ENCODE measurements at places on chromosomes 6 and 20.

DNA sequence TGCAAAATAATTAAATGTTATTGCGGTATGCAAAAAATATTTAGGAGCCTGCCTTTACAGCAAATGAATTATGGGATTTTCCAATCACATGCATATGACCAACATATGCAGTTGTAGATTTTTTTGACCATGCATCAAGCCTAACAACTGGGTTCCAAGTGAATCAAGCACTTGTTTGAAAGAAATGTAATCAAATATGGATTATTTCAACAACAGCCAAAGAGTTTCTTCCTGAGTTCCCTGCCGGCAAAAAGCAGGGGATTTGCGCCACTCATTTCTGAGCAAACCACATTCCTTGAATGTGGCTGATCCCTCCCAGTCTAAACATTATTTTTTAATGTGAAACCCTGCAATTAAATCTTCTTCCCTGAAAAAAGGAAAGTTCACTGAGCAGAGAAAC, 100.1 kb upstream of the ADTRP start:
- DNase-seq: no peak

DNA sequence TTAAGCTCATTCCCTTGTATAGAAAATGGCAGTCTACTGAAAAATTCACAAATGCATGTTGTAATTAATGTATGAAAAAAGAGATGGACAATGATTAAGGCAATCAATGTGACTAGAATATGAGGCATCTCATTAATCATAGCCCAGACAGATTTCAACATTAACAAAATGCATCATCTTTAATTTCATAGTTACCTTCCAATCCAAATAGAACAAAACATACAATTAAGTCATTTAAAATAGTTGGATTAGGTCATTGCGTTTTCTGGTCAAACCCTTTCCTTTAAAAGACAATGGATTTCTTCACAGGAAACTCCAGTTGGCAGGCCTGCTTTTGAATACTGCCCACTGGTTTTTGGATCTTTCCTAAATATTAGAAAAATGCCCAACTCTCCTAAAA, 203.9 kb downstream of the HAO1 start:
- peak; percentile 65 for DNase-seq

- no peak for DNase-seq
Observed at GRCh38 chr20:37280403-37280802, 9.1 kb upstream of the MANBAL start.

DNA sequence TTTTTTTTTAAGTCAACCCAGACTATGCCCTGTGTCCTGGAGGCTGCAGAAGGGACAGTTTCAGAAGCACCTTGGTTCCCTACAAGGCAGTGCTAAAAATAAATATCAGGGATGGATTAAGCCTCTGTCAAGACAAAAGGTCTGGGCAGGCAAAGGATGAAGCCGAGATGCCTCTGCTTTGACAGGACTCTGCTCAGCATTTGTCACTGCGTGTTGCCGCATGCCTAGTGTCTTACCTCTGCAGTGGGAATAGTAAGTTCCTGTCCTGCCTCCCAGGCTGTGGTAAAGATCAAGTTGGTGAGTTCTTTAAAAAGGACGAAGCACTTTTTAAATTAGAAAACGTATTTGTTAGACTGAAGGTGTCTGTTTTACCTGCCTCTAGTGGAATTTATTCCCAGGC, 15.1 kb downstream of the AAR2 start:
- DNase-seq: no peak

DNA sequence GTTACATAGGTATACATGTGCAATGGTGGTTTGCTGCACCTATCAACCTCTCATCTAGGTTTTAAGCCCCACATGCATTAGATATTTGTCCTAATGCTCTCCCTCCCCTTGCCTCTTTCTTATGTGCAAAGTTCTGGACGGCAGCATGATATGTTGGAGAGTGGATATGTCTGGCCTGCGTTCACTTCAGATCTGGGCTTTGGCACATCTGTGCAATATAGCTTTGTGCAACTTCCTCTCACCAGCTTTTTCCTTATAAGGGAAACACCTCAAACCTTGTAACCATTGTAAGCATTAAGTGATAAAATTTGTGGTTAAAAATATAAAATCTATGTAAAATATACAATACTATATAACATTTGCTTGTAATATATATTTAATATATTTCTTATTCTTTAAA, 288.0 kb downstream of the PHACTR1 start:
- no peak for DNase-seq

DNA sequence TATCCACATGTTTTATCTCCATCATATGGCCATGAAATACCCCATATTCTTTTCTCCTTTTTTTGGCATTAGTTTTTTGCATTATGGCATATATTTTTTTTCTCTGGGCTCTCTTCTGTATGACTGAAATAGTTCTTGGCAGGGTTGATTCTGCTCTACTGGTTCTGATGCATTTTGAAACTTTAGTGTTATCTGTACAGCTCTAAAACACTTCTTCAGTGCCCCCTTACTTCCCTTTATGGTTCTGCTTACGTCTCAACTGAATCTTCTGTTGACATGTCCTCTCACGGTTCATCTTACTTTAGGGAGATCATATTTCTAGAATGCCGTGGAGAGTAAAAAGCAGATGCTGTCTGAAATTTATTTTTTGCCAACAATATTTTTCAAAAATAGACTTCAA, 23.2 kb upstream of the TXNDC5 start:
- no peak for DNase-seq

GRCh38 chr20:60036746-60037499, 78.7 kb downstream of the CDH26 start:
- no peak for DNase-seq

GRCh38 chr6:18551228-18551627, 164.1 kb downstream of the RNF144B start:
- DNase-seq: peak; percentile 44

DNA sequence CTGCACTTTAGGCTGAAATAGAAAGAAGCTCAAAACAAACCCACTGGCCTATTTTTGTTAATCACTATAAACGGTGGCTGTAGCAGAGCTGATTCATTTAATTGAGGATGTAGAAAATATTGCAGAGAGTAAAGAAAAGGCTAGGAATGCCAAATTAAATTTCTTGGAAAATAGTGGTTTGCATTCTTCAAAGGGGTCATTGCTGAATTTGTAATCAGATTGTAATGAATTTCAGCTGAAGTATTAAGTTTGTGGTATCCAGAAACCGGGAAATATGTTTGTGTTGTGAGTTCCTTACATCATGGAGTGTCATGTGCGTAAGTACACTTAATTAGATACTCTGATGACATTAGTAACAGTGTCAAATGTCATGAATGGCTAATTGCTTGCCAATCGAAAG, 203.0 kb downstream of the SAMD5 start:
- DNase-seq: no peak

GRCh38 chr6:16183187-16183664, 54.3 kb downstream of the MYLIP start:
- peak; percentile 32 for DNase-seq

GRCh38 chr6:141167945-141168344, 964.8 kb upstream of the GJE1 start:
- no peak for DNase-seq

- no peak for DNase-seq
Observed at GRCh38 chr20:8490076-8490830, 358.2 kb downstream of the PLCB1 start.

DNA sequence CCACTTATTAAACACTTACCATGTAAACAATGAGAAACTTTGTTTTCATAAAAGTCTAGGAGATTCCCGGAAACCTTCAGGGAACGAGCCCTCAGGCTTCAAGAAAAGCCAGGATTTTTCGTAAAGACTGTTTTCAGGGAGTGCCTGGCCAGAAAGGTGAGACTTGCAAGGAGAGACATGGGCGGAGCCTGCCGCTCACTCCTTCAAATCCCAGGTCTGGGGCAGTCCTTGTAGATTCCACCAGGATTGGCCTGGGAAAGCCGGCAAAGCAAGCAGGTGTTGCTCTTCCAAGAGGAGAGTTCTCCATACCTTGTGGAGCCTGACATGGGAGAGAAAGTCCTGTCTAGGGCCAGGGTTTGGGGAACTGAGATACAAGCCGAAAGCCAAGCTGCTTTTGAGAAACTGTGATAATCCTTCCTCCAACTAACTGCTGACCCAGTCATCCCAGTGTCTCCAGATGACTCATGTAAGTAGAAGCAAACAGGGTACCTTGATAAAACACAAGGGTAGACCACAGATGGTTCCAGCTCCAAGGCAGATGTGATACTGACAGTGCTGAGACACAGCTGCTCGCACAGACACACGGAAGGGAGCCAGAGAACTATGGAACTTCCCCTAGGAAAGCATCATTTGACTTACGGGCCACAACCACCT, 69.4 kb upstream of the NAA20 start:
- peak; percentile 9 for DNase-seq

DNA sequence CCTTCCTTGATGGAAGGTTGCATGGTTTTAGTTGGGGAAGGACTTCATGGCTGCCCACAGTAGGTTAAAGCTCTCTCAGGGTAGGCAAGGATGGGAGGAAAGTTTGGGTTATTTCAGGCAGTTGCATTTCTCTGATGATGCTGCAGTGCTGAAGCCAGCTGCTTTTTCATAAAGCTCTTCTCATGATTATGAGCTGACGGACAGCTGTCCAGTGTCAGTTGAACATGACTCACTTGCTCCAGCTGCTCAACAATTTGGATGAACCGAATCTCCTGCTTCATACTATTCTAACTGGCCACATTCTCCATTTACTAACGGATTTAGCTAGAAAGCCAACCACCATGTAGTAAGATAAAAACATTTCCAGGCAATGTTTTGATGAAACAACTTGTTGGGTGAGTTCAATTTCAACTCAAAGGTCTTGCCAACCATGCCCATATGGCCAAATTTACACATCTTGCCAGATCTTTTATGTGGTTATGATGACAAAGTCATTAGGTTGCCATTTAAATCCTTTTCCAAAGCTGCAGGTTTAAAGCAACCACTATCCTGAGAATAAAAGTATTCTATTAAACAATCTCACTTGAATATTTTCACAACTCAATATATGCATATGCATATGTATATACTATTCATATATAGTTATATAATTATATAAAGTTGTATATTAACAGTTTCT, 125.9 kb downstream of the HS3ST5 start:
- DNase-seq: no peak

- no peak for DNase-seq
Observed at GRCh38 chr6:77094821-77095220, 368.5 kb downstream of the HTR1B start.

- no peak for DNase-seq
Observed at GRCh38 chr6:16322666-16323312, 84.4 kb downstream of the GMPR start.

GRCh38 chr6:118535176-118535844, 12.8 kb upstream of the PLN start:
- no peak for DNase-seq

- no peak for DNase-seq
Observed at GRCh38 chr6:139625081-139625939, 250.9 kb upstream of the CITED2 start.

- DNase-seq: peak; percentile 24
Observed at GRCh38 chr6:110217266-110217665, 37.0 kb downstream of the CDC40 start.

- DNase-seq: no peak
Observed at GRCh38 chr6:143562143-143562542, 50.6 kb upstream of the FUCA2 start.

DNA sequence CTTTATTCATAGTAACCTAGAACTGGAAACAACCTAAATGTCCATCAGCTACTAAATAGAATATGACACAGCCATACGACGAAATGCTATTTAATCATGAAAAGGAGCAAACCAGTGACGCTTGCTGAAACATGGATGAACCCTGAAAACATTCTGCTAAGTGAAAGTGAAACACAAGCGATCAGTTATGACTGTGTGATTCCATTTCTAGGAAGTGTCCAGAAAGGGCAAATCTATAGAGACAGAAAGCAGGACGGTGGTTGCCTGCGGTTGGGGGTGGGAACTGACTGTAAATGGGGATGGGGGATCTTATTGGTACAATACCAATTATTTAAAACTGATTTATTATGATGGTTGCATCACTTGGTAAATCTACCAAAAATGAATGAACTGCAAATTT, 126.8 kb downstream of the IPCEF1 start:
- no peak for DNase-seq

DNA sequence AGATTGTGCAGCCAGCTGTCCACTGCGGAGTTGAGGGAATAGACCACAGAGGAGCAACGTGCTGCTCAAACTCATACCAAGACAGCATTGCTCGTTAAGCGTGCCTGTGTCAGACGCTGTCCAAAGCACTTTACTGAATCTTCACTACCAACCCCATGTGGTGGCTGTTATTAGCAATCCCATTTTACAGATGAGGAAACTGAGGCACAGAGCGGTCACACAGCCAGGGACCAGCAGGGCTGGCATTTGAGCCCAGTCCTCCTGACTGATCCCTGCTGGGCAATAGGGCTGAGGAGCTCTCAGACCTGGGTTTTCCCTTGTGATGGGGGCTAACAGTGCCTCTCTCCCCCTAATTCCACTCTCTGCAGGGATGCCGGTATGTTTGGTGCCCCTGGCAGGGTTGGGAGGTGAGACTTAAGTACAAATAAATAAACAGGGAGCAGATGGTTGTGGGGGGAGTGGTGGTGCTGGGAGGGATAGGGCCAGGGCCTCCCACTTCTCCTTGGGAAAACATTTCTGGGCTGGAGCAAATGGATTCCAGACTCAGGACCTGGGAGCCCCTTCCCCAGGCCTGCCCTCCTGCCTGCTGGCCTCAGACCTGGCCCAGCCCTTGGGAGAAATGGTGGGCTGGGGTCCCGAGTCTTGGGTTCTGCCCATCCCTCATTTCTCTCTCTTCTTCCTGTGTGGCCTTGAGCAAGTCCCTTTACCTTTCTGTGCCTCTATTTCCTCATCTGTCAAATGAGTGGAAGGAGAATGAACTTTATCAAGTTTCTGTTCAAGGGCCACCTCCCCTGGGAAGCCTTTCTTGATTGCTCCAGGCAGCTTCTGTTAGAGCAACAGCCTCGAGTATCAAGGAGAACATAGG, 17.7 kb downstream of the SRXN1 start:
- DNase-seq: no peak

GRCh38 chr6:53335224-53335994, 13.3 kb downstream of the ELOVL5 start:
- no peak for DNase-seq

DNA sequence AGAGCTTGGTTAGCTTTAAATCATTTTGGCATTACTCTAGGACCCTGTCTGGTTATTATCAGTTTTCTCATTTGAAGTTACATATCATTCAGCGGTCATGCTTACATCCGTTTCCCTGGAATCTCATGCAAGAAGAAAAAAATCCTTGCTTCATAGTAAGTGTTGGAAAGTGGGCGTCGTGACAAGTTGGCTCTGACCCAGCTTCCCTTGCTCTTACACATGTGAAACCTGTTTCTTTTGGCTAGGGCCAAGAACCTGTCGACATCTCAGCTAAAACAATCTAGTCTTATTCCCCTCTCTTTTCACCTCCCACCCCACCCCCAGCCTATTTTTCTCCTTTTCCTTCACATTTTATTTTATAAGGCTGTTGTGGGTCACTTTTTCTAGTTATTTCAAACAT, 45.5 kb downstream of the ANKS1A start:
- no peak for DNase-seq

- DNase-seq: peak; percentile 34
Observed at GRCh38 chr6:100880149-100880852, 828 bp downstream of the ASCC3 start.

- no peak for DNase-seq
Observed at GRCh38 chr6:107267006-107267405, 151.7 kb upstream of the BEND3 start.

GRCh38 chr20:18056174-18057100, 1.3 kb downstream of the OVOL2 start:
- no peak for DNase-seq

Data from HS-5 (cell line).